Peyer's patch (tissue), 4 donors: ENCODE measurements at places on chromosomes 6 and 20.

GRCh38 chr6:106799031-106799894 lies 169.9 kb downstream of the QRSL1 start:
- peak; percentile 59 for DNase-seq

GRCh38 chr6:135146162-135146934 lies 34.8 kb upstream of the MYB start:
- no peak for DNase-seq

GRCh38 chr6:166778046-166778445 lies 151.0 kb upstream of the RPS6KA2 start:
- DNase-seq = no peak

DNA sequence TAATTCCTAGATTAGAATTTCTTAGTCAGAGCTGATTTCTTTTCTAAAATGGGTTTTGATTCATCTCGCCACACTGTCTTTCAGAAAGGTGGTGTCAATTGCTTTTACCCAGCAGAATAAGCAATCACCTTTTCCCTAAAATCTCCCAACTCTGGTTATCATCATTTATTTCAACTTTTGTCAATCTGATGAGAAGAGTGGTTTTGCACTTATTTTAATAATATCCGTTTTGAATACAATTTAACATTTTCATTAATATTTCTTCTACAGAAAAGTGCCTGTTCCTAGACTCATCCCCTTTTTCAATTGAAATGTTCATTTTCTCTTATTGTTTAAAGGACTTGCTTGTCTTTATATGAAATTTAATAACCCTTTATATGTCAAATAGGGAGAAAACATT lies 8.2 kb upstream of the NCR2 start:
- DNase-seq = no peak
